ENCODE measurements at places on chromosomes 7 and 10.

- DNase-seq: no peak
Observed at GRCh38 chr10:61157182-61157581, 213.2 kb upstream of the RHOBTB1 start.

DNA sequence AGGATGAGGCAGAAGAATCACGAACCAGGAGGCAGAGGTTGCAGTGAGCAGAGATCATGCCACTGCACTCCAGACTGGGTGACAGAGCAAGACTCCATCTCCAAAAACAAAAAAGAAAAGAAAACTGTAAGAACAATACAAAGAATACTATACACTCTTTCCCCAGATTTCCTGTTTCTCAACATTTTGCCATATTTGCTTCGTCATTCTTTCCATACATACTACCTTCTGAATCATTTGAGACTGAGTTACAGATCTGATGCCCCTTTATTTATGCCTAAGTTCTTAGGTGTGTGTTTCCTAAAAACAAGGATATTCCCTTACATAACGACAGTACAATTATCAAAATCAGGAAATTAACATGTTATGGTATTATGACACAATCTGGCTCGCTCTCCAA, 168.4 kb upstream of the CELF2 start:
- no peak for DNase-seq

GRCh38 chr7:2010551-2011265, 222.0 kb downstream of the MAD1L1 start:
- no peak for DNase-seq

- no peak for DNase-seq
Observed at GRCh38 chr7:155847821-155848435, 35.7 kb upstream of the SHH start.

All from epithelial cell of esophagus (primary cell).